GDM1 (cell line): ENCODE measurements at places on chromosomes 2 and 18.

- no peak for DNase-seq
Measured at GRCh38 chr2:169761251-169761969, 27.8 kb downstream of the KLHL23 start.

DNA sequence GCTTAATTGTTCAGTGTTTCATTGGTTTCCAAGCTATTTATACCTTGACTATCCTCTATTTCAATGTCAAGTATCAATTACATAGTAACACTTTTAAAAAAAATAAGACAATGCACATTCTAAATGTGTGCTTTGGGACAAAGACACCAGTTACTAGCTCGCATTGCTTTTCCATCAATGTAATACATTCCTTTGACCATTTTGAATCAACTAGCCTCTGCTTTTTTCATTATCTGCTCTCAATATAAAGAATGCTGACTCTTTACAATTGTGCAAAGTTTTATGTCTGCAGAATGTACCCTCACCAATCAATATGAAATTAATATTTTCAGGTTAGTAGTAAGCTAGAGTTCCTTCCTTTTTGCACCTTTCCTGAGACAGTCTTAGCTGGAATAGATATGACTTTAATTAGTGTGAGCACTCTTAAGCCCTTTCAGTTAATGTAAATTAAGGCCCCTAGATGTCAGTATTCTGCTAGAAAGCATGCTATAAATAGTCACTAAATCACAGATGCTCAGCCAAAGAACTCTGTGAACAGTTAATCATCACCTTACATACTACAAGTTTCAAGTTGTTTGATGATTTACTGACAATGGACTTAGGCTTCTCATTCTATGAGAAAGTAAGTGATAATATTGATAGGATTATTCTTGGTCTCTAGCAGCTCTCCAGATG is 413.6 kb downstream of the PTH2R start:
- no peak for DNase-seq

DNA sequence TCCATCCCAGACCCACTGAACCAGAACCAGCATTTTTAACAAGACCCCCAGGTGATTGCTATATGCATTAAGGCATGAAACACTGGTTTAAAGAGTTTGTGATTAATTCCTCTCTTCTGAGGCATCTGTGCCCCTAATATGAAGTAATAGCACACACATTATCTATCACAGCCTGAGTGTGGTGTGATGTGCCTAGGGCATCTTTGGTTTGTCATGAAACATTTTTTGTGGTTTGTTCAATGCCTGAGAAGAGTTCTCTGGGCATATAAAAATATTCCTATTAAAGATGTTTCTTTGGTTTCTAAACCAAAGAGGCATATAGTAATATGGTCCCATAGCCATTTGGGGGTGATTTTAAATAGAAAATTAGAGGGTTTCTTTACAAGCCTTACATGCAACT is 221.7 kb upstream of the SPOPL start:
- no peak for DNase-seq

- DNase-seq = no peak
Measured at GRCh38 chr18:68800075-68800474, 2.2 kb downstream of the CCDC102B start.

DNA sequence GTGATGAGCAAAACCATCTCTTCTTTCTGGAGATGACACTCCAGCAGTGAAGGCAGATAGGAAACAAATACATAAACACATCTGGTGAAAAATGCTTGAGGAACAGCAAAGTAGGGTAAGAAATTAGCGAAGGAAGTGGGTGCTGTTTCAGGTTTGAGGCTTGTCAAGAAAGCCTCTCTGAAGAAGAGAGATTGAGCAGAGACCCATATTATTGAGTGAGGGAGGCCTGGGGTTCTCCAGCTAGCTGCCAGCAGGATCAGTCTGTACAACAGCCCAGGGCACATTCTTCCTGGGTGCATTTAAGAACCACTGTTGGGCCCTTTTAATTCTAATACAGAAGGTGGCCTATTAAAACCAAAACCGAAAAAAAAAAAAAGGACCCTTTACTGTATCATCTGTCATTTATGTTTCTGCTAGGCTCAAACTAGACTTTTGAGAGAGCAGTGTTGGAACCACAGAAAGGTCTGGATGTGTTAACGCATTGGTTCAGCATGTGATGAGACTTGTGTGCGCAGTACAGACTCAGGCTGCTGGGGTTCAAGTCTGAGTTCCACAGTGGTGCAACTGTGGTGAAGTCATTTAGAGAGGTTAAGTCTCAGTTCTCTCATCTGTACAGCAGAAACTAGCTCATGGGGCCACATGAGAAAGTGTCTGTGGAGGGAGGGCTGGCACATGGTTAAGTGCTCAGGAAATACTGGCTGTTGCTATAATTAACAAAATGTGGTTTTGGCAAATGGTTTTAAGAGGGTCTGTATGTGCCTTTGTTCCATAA is 28.9 kb downstream of the MGAT5 start:
- DNase-seq = no peak

DNA sequence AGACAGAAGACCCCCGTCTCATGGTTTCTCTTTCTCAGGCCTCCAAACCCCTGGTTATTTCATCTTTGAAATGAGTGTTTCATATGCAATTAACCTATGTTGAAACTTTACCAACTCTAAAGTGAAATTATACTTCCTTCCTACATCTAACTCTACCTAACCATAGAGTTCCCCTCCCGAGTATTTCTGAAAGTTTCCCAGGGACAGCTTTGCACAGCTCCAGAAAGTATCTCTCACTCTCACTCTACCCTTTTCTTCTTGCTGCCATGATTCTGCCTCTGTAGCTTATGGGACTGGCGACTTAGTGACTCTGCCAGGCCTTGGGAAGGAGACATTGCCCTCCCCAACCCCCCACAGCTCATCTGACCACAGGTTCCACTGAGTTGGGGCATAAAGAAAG is 107.9 kb downstream of the B3GNT2 start:
- DNase-seq = no peak

GRCh38 chr2:16330571-16330970 is 335.1 kb downstream of the CYRIA start:
- DNase-seq = no peak

DNA sequence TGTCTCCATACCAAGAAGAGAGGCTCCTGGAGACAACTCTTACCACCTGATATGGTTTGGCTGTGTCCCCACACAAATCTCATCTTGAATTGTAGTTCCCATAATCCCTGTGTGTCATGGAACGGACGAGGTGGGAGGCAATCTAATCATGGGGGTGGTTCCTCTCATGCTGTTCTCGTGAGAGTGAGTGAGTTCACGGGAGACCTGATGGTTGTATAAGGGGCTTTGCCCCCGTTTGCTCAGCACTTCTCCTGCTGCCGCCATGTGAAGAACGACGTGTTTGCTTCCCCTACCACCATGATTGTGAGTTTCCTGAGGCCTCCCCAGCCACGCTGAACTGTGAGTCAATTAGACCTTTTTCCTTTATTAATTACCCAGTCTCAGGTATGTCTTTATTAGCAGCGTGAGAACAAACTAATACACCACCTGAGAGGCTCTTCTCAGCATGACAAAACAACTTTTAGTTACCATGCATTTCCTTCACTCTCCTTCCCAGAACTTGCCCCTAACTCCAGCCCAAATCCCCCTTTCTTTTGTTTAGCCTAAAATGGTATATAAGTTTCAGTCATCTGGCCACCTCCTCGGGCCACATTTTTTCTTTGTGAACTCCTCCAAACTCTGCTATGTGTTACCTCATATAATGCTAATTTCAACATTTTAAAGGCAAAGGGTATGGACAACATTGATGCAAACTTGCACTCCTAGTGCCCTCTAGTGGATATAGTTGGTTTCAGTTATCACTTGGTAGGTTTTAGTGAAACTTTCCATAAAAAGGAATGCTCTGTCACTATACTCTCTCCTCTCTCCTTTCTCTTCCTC is 58.6 kb upstream of the SLC25A52 start:
- DNase-seq = peak; percentile 33

GRCh38 chr2:5734859-5735520 is 42.8 kb downstream of the SOX11 start:
- no peak for DNase-seq

GRCh38 chr2:85744741-85745601 is 8.8 kb upstream of the ATOH8 start:
- DNase-seq = no peak

DNA sequence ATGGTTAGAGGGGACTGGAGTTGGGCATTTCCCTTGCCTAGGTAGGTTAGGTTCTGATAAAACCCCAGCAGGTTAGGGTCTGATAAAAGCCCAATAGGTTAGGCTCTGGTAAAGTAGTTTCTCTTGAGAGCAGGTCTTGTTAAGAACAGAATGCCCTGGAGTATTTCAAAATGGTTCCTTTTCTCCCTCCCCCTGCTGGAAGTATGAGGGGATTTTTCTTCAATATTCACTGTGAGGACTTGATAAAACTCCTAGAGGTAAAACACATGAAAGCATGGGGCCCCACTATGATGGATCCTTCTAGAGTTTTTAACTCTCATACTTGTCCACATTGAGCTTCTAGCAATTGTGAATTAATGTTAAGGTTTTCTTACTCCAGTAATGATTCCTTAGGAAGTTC is 27.6 kb downstream of the ANKAR start:
- no peak for DNase-seq

DNA sequence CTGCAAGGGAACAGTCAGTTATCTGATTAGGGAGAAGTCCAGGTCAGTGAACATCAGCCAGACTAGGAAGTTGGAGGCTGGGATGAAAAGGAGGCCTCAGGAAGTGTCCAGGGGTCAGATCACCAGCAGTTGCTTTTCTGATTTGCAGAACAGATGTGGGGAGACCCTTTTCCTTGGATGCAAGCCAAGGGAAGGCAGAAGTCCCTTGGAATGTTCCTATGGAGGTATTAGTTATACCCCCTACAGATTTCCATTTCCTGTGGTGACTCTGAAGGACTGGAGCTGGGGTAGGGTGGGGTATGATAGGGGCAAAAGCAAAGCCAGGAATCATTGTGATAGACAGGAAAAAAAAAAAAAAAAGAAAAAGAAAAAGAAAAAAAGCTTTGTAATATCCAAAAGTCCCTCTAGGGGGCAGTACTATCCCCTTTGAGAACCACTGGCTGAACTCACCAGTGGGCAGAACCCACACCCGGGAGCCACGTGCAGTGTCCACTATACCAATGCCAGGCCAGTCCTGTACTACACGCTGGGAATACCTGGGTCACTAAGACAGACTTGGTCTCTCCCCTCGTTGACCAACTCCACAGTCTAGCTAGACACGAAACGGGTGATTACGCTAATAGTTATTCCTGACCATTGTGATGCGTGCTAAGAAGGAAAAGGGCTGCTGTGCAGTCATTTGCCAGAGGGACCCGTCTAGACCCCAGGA is 7.4 kb downstream of the DYSF start:
- no peak for DNase-seq

DNA sequence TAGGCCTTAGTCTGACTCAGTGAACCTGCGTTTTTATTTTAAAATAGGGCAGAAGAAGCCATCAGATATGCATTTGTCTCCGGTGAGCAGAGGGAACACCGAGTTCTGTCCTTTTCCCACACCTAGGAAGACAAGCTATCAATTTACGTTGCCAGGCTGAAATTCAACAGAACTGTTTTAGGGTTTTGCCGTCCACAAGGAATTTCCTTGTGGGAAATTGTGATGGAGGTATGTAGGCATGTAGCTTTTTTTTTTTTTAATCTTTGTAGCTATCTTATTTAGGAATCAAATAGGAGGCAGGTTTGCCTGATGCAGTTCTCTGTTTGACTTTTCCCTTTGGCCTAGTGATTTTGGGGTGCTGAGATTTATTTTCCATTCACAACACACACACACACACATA is 62.0 kb upstream of the ASAP2 start:
- no peak for DNase-seq

GRCh38 chr2:207594264-207594663 is 30.9 kb downstream of the METTL21A start:
- no peak for DNase-seq

GRCh38 chr2:144707736-144708326 is 187.9 kb upstream of the ZEB2 start:
- no peak for DNase-seq

- no peak for DNase-seq
Measured at GRCh38 chr2:96505231-96505889, at the start of gene NEURL3. TSS of gene NEURL3 (minus strand) at chr2:96505357. CDS start at chr2:96505286, 71 bp downstream.

DNA sequence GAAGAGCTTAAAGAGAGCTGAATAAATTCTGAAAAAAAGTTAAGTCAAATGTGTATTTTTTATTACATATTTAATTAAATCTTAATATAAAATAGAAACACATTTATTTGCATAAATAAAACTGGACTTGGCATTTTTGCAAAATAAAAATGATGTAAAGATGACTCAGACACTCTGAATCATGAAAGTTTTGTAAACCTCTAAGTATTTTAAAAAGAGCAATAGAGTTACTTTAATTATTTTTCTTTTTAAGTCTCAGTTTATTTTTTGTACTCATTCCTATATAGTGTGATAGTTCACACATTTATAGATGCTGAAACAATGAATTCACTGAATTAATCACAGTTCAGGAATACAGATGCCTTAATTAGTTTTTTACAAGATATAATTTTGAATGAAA is 109.9 kb upstream of the DTNA start:
- DNase-seq = no peak

- DNase-seq = no peak
Measured at GRCh38 chr18:44149706-44150105, 531.0 kb upstream of the SETBP1 start.

- DNase-seq = no peak
Measured at GRCh38 chr2:127762846-127763245, 48.1 kb downstream of the WDR33 start.

- DNase-seq = no peak
Measured at GRCh38 chr18:74896390-74896991, 298.8 kb downstream of the ZNF407 start.

GRCh38 chr2:168853471-168853870 is 36.8 kb downstream of the SPC25 start:
- DNase-seq = no peak

DNA sequence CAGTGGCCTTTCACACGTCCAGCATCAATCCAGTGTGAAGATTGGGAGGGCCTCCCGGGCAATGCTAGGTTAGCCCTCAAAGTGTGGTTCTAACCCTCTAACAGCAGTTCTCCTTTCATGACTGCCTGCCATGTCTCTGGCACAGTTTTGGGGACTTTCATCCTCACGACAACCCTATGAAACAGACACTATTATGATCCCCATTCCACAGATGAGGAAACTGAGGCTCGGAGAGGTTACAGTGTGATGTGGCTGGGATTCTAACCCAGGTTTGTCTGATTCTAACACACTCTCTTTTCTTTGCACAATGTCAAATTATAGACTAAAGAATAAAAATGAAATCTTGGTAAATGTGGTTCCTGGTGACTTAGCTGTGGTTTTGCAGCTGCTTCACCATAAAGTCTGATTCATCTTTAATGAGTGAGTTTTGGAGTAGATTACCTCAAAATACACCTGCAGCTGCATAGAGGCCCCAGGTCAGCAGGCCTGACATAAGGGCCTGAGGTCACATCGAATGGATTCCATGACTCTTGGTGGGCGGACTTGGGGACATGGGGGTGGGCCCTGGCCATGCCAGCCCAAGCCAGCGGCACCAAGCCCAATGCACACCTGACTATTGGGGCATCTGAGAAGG is 214.4 kb downstream of the GLI2 start:
- DNase-seq = no peak
